ENCODE measurements at places on chromosomes 1 and 21.

DNA sequence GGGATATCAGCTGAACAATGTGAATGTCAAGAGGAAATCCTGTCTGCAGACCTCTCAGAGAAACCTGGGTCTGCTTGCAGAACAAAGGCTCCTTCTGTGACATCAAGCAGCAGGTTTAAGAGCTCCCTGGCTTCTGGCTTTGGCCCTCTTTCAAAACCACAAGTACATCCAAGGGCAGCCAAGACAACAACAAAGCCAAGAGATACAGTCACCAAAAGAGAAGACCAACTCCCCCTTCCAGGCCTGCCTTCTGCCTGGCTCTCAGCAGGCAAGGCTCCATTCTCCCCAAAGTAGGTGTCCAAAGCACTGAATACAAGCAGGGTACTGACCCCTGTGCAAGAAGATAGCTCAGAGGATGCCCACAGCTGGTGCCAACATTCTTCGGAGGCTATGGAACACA, 11.5 kb downstream of the BCAR3 start:
- DNase-seq = no peak

DNA sequence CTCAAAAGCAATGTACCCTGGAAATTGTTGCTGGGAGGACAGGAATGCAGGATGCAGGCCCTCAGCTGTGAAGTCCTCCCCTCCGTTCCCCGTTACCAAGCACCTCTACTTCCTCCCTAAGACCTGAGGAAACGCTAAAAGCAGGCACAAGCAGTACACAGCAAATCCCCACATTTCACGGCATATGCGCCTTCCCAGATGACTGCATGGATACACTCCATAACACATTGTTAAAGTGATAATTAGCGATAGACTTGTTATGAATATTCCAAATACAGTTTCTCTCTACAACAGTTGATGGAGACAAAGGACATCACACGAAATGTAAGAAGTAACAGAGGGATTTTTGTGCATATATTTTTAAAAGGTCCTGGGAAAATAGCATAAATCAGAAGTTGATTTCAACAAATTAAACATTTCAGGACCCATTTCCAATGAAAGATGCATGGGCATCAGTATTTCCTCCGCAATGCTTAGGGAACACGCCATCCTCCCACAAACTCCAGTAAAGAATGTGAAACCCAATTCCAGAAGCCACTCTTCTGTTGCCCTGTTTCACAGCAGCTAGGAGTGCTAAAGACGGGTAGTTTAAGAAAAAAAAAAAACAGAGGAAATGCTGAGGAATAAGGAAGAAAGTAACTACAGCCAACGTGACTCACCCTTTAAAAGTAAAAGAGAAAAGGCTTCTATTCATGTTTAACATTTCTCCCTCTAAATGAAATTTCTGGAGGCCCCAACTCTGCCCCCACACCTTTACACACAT, 75.5 kb downstream of the HIVEP3 start:
- DNase-seq = no peak

DNA sequence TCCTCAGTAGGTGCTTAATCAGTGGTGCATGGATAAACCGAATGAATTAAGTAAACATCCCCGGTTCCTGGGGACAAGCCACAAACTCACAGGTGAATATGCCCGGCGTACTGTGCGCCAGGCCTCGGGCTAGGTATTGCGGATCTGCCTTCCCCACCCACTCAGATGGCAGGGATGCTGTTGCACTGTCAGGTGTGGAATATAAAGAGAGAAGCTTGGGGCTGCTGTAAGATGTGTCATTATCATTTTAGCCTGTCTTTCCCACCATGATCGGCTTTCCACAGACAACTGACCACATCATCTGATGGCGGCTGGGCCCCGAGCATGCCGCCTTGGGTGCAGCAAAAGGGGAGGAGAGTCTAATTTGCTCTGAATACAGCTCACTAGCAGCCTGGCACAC, 45.4 kb upstream of the LRP8 start:
- no peak for DNase-seq

- no peak for DNase-seq
These were observed 69.0 kb downstream of the GADD45A start for GRCh38 chr1:67753776-67754525.

DNA sequence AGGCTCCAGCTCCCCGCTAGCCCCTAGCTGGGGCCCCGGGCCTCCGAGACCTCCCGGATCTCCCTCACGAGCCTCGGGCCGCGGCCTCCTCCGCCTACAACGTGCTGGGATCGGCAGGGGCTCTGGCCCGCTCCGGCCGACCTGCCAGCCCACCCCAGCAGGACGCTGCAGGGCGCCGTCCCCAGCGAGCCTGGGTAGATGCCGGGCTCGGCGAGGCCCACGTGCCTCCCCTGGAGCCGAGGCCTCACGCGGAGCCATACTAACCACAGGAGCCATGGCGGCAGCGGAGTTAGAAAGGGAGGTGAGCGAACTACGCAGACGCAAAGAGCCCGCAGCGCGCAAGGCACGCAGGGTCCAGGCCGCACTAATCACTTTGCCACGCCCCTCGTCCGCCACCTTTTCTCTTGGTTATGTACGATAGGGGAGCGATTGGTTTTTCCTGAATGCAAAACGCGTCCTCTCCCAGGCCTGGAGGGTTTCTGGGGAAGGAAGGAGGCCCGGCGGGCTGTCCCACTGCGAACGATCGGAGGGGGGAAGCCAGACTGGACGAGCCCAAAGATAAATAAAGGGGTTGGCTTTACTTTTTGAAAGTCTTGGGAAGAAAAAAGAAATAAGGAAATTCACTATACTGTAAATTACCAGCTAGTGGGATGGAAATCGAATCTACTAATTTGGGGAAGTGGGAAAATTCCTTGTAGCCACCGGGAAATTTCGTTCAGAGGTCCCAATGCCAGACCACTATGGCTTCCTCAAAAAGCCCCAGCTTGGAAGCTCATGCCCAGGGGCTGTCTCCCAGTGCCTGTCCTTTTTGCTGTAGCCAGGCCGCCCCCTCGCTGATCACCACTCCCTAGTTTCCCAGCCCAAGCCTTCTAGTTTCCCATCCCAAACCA, at the start of gene RPL22:
TSS of gene RPL22 (minus strand) at position 298 of the 890 bp plus-strand sequence. CDS start at position 276, 22 bp downstream.
- peak; percentile 98 for DNase-seq

- no peak for DNase-seq
These were observed 94.1 kb upstream of the CASZ1 start for GRCh38 chr1:10890491-10891071.

GRCh38 chr1:229229137-229229720, 41.7 kb upstream of the RAB4A start:
- DNase-seq = no peak

- DNase-seq = no peak
These were observed 685 bp downstream of the UBAP2L start for GRCh38 chr1:154221278-154222001.

DNA sequence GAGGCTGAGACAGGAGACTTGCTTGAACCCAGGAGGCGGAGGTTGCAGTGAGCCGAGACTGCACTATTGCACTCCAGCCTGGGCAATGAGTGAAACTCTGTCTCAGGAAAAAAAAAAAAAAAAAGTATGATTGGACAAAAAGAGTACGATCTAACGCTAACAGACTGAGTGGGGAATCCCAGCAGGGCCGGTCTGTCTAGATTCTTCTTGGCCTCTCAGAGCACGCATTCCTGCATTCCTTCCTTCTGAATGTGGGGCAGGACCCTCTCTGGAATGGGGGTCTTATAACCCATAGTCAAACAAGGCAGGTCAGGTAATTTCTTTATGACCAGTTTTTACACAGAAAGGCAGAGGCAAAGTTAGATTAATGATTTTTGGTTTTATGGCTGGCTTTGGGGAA, 92.0 kb upstream of the PPM1J start:
- no peak for DNase-seq

DNA sequence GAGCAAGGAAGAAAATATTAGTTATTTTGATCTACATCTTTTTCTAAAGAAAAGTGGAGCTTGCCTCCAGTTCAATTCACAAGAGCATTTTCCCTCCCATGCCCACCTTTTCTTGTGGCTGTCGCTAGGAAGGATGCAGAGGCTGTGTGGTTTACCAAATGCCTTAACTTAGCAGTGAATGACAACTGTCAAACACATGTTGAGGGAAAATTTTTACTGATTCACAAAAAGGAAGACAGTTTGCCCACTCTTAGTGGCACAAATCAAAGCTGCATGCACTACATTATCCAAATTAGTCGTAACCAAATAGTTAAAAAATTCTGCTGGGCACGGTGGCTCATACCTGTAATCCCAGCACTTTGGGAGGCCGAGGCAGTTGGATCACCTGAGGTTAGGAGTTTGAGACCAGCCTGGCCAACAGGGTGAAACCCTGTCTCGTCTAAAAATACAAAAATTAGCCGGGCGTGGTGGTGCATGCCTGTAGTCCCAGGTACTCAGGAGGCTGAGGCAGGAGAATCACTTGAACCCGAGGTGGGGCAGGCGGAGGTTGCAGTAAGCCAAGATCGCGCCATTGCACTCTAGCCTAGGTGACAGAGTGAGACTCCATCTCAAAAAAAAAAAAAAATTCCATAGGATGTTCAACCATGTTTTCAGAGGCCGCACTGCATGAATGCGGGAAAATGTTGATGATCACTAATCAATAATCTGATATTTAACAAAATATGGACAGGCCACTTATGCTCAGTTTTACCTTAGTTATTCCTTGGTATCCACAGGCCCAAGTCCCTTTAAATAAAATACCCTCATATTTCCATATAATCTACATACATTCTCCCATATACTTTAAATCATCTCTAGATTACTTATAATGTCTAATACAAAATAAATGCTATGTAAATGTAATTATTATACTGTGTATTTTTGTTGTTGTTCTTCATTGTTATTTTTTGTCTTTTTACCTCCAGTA, 9.0 kb downstream of the COX20 start:
- DNase-seq = no peak

- DNase-seq = no peak
These were observed 6.0 kb upstream of the DMBX1 start for GRCh38 chr1:46483589-46483988.

DNA sequence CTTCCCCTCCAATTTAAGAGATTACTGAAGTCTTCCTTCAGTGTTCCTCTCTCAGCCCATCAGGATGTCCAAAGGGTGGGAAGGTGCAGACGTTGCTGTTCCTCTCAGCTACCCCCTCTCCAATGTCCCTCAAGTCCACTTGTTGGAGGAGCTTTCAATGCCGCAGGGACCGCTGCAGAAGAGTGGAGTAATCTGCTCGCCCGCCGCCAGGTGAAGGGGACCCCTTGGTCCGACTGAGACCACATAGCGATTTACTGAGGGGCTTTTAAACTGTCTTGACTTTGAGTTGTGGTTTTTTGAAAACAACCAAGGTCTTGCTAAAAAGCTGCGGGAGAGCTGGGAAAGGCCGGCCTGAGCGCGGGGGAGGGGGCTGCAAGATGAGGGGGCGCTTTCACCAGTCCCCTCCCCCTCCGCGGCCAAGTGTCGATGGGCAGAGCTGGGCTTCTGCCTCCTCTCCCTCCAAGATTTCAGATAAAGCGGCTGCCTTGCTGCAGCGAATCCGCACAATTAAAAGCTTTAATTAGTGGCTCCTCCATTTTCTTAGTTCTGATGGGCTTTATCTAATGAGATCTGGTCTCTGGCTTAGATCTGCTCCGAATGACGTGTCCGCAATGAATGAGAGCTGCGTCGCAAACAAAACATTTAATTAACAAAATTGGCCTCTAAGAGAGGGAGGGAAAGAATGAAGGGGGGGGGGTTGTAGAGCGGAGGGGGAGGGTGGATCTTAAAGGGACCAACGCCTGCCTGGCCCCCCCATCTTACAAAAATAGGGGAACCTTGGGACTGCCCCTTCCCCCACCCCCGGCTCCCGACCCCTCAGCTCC, 5.9 kb downstream of the LMO4 start:
- no peak for DNase-seq

DNA sequence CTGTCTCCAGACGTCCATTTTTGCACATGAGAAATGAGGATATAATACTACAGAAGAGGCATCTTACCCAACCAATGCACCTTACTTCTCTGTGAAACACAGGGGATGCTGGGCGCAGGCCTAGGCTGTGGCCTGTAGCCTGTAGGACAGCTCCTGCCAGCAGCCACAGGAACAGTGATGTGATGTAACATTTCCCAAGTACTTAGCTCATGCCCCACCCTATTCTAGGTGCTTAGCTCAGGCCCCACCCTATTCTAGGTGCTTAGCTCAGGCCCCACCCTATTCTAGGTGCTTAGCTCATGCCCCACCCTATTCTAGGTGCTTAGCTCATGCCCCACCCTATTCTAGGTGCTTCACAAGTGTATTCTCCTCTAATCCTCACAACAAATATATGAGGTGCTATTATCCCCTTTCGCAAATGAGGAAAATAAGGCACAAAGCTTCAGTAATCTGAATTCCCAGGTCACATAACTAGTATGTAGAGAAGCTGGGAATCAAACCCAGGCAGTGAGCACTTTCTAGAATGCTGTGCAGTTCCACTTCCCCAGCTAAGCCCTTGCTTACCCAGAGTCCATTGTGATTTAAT, 4.6 kb upstream of the NAXE start:
- no peak for DNase-seq

GRCh38 chr1:13921190-13921589, 221.2 kb downstream of the PRDM2 start:
- no peak for DNase-seq

DNA sequence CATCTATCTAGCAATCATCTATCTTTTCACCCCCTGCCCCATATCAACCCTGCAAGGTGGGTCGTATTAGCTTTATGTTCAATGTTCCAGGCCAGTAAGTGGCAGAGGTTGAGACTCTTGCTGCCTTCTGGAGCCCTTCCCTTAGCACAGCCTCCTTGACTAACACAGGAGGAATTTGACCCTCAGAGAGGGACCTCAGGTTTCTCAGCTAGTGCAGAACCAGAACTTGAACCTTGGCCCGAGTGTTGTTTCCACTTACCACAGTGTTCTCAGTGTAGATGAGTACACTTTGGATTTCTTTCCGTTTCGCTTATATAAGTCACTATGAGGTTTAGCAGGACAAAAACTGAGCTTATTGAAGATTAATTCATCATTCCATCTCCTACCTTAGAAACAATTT, 11.1 kb upstream of the ATF3 start:
- DNase-seq = no peak
